ENCODE measurements at places on chromosomes 1 and 21.

- DNase-seq = peak; percentile 25
These were observed 155.6 kb upstream of the ZNF648 start for GRCh38 chr1:182217071-182217470.

GRCh38 chr1:167297222-167298214 is 76.8 kb downstream of the POU2F1 start:
- DNase-seq = no peak

DNA sequence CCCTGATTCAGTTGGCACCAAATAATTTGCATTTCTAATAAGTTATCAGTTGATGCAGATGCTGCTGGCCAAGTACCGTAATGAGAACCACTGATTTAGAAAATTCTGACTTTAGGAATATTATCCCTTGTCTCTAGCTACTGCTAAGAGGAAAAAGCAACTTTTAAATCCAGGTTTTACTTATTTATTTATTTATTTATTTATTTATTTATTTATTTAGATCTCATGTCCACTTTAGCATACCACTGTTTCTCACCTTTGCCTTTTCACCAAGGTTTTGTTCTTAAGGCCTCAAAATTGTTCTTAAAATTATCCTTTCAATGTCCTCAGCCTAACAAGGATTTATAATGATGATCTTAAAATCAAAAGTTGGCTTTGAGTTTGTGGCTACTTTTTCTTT is 8.7 kb upstream of the CYYR1 start:
- DNase-seq = no peak

DNA sequence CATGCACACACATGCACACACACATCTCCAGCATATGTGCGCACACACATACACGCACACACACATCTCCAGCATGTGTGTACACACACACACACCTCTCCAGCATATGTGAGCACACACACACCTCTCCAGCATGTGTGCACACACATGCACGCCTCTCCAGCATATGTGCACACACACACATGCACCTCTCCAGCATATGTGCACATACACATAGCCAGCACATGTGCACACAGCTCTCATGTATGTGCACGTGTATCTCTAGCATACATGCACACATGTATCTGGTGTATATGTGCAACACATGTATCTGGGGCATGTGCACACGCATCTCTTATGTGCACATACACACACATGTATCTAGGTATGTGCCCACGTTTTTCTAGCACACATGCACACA is 57.9 kb downstream of the SLC19A1 start:
- no peak for DNase-seq

DNA sequence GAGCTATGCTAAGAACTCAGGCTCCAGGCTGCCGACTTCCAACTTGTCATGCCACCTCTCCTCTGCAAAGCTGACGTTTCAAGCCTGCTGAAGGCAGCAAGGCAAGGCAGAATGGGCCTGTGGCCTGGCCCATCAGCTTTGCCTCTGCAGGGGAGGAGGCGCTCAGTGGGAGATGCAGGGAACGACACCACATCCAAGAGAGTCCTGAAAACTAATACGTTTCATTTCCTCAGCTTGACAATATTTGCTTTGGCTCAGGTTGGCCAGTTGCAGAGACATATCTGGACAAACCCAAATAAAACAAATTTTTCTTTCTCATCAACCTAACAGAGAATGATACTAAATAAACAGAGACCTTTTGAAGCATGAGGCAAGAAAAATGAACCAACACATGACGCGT is 35.3 kb downstream of the BEND5 start:
- no peak for DNase-seq

DNA sequence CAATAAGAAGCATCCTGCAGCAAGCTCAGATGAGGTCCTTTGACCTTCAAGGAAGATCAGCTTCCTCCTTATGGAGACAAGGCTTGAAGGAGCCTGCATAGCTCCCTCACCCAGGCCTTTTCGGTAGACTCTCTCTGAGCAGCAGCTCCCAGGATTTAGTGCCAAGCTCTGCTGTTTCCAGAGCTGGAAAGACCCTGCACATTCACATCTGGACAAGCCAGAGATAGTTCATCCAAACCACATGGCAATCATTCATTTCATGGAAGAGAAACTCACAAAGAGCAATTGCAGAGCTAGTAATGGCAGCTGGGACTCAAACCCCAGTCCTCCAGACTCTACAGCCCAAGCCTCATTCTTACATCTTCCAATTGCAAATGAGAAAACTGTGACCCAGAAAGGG is 76.4 kb upstream of the EDN2 start:
- no peak for DNase-seq

GRCh38 chr1:153386500-153386901 is 4.4 kb downstream of the S100A8 start:
- no peak for DNase-seq

GRCh38 chr21:28445141-28445830 is 547.4 kb downstream of the LTN1 start:
- DNase-seq = no peak

DNA sequence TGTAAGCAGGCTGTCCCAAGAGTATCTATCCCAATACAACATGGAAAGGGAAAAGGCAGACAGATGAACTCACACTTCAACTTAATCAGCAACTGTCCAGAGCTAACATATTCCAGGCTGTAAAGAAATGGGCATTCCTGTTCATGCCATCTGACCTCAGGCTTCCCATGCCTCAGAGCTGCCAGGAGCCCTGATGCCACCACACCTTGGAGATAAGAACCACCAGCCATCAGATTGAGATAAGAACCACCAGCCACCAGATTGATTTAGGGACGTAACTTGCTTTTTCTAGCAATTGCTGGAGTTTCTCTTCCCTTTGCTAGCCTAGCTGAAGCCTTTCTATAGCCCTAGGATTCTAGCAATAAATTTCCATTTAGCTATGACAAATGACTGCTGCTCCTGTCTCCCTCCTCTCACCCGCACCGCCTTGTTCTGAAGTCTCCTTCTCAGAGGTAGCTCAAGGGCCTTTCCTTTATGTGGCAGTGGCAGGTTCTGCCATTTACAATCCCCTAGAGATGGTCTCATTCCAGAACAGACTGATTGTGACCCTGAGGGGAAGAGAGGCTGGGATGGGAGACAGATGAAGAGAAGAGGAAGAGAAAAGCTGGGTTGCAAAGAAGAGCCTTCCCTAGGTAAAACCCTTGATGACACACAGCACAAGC is 88.0 kb upstream of the CTTNBP2NL start:
- no peak for DNase-seq

- peak; percentile 17 for DNase-seq
These were observed 35.8 kb downstream of the GREM2 start for GRCh38 chr1:240575981-240576662.

GRCh38 chr1:227318853-227319607 is 738 bp upstream of the CDC42BPA start:
- peak; percentile 61 for DNase-seq

DNA sequence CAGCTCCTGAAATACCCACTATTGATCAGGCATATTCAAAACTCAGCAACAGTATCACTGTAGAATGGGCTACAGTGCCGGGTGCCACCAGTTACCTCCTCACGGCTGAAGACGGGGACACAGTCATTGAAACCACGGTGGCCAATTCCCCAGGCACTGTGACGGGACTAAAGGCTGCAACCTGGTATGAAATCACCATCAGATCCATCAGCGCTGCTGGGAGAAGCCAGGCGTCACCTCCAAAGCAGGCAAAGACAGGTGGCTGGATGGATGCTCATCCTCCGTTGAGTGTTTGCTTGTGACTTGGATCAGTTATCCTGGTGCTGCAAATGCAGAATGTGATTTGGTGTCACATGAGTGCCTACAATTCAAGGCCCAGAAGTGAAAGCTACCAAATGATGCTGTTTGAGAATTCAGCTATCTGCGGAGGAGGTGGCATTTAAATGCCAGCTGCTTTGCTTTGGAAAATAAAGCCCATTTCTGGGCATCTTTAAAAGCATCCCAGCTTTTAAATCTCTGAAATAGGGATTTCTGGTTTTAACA is 5.1 kb downstream of the FNDC7 start:
- no peak for DNase-seq

- peak; percentile 45 for DNase-seq
These were observed 434 bp downstream of the EVA1B start for GRCh38 chr1:36322786-36323635.

- DNase-seq = no peak
These were observed 181.2 kb upstream of the ESRRG start for GRCh38 chr1:216904471-216904870.

- no peak for DNase-seq
These were observed 2.1 kb downstream of the ETV3 start for GRCh38 chr1:157136133-157136532.

DNA sequence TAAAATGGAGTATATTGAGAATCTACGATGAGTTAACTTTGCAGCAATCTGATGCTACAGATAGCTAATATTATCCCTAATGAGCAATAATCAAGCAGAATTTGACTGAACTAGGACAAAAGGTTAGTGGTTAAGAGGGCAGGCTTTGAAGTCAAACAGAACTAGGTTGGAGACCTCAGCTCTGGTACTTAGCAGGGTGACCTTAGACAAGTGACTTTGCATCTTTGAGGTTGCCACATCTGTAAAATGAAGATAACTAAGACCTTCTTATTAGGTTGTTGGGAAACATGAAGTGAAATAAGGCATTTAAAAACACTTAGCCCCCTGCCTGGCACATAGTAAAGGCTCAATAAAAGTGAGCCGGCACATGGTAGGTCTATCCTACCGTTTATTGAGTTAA is 4.3 kb upstream of the FUCA1 start:
- DNase-seq = no peak

DNA sequence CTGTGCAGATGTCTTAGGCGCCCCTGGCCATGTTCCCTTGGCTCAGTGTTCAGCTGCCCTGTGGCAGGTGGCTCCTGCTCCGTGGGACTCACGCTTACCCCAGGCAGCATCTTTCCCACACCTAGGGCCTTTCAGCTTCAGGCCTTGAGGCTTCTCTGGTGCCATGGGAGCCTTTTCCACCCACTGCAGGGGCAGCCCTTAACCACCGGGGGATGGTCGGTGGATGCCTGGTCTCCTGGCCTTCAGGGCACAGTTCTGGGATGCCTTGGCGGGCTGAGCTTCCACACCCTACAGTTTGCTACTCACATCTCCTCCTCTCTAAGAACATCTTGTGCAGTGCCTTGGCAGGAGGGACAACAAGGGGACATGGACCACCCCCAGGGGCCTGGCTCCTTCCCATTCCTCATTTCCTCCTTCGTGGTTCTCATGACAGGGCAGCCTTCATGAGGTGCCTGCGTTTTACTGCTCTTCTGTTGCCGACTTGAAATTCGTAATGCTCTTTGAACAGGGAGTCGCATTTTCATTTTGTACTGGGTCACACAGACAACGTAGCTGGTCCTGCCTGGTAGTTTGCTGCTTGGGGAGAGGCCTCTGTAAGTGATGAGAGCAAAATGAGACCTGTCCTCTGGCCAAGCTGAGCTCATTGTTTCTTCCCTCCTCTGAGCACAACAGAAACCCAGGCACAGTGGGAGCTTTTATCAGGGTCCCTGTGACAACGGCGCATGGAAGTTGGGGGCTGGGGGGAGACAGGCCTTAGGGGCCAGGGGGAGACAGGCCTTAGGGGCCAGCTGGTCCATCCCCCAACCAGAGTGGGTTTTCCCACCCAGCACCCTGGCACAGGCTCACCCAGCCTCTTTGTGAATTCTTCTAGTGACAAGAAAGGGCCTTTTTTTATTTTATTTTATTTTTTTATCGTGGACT is 62.0 kb upstream of the NEK2 start:
- DNase-seq = no peak

DNA sequence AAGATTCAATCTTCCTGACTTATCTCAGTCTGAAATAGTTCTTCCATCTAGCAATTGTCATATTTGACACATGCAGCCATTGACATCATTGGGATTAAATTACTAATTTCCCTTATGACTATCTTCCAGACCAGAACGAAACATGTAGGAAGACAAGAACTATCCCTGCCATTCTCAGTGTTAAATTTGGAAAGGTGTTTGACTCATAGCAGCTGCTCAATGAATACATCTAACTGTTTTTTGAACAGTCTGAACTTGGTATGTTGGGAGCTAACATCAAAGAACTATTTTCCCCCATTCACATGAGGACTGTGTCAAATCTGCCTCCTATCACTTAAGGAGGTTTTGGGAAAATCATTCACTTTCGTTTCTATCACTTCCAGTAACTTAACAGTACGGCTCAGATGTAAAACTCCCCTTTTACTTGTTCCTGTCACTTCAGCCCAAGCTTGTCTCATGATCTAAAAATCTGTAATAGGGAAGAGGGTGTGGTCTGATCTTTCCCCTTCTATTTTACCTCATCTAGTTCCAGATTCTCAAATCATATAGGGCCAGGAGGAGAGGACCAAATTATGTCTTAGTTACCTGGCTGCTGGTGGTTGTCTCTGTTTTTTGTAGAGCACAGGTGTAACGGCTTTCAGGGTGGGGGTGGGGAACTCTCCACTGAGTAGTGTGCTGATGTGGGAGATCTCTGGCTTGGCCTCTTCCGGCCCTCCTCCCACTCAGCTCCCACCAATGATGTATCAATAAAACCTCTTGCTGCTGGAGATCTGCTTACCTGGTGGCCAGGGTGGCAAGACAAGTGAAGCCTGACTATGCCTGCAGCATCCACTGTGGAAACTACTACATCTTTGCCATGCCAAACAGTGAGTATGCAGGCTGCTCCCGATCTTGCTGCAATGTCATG is 26.2 kb upstream of the SLAMF1 start:
- no peak for DNase-seq

GRCh38 chr1:205217418-205217817 is 5.9 kb upstream of the DSTYK start:
- no peak for DNase-seq

DNA sequence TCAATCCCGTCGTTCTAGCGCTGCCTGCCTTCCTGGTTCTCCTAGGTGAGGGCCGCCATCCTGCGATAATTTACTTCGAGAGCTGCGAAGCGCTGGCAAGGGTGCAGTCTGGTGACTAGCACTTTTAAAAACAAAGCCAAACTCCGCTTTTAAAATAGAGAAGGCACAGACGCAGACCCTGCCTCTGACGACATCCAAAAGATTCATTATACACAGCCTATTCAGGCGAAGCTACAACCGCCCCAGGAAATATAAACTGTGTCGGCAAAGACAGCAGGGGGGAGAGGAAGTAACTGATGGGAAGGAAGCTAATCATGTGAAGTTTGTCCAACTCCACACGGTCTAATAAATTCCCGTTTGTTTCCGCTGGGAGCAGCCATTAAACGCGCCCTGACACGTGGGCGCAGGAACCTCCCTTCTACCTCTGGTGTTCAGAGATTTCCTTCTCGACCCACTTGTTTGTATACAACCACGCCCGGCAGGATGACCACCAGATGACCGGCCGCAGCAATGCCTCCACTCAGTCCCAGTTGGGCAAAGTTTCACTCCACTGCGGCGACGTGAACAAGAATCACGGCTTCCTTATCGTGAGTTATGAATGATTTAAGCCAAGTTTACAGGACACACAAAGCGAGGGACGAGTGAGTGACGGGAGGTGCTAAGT is 1.3 kb downstream of the GNG12 start:
- peak; percentile 88 for DNase-seq

GRCh38 chr1:108560189-108560873 is 431 bp downstream of the EEIG2 start:
- peak; percentile 45 for DNase-seq

All from RKO (cell line).